IPS DF 6.9 (cell line): ENCODE measurements at places on chromosomes 1 and 21.

DNA sequence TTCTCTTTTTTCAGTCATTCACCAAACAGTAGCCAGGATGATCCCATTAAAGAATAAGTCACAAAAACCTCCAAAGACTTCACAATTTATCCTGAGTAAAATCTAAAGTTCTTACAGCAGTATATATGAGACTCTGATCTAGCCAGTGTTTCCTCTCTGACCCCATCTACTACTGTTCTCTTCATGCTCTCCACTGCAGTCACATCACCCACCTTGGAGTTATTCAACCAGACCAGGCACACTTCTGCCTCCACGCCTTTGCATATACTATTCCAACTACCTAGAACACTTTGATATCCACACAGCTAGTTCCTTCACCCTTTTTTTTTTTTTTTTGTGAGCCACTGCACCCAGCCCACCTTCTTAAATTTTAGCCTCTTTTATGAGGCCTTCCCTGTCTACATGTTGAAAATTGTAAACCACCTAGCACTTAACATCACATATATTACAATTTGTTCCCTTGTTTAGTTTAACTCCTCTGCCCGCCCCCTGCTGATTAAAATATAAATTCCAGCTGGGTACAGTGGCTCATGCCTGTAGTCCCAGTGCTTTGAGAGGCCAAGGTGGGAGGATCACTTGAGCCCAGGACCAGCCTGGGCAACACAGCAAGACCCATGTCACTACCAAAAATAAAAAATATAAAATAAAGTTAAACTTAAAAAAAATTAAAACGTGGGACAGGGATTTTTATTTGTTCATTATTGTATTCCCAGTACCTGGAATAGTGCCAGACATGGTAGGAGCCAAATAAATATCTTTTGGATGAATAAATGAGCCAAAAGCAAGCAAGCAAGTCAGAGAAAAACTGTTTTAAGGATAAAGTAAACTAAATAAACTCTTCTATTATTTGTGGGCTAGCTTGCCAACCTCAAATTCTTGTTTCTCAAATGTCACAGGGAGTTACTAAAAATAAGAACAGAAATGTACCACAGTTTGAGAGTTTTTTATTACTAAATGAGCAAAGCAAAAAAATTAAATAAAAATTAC, 35.2 kb upstream of the MUTYH start:
- DNase-seq, result no peak

DNA sequence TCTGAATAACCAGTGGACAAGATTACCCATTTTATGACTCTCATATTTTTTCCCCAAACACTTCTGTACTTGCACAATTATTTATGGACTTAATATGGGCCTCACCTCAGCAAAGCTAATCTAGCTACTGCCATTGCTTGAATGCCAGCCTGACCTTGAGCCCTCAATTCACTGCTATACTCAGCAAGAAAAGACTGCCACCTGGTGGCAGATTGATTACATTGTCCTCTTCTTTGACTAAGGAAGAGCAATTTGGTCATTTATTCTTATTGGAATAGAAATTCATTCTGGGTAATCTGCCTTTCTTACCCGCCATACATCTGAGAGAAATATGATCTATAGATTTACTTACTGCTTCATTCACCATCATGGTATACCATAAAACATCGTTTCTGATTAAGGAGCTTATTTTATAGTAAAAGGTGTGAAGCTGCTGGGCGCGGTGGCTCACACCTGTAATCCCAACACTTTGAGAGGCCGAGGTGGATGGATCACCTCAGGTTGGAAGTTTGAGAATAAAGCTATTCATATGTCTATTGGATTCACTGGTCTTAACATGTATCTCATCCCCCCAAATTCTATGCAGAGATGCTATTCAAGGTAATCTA, 32.9 kb upstream of the DIPK1A start:
- DNase-seq, result peak; percentile 31

- no peak for DNase-seq
Measured at GRCh38 chr1:158717344-158717743, 3.2 kb downstream of the OR6K3 start.

- DNase-seq, result no peak
Measured at GRCh38 chr1:202199040-202199889, 5.7 kb downstream of the LGR6 start.

DNA sequence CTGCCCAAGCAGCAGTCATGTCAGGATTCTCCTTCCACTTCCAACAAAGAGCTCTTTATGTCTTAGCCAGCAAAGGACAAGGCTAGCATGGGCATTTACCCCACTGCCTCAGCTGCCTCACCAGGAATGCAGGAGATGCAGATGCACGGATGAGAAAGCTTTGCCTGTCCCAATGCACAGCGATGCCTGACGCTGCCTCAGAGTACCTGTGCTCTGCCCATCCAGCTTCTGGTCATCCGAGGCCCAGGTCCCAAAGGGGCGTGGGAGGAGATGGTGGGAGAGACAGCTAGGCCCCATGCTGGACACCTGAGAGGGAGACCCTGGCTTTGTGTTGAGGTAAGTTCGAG, 59.0 kb downstream of the IRF2BP2 start:
- no peak for DNase-seq

- no peak for DNase-seq
Measured at GRCh38 chr1:172704420-172705210, 45.7 kb downstream of the FASLG start.

- no peak for DNase-seq
Measured at GRCh38 chr1:203085528-203086406, at the start of gene MYOG. Gene MYOG, minus strand, starts transcription at chr1:203086012. Its CDS starts 51 bp downstream, at chr1:203085961.
